ENCODE measurements at places on chromosomes 5 and 9.
A peak's percentile ranks its signal among the peaks of the same experiment; 100 is the strongest.

- DNase-seq: peak; percentile 65
Observed at GRCh38 chr5:180557217-180557809, 34.0 kb downstream of the SCGB3A1 start.

DNA sequence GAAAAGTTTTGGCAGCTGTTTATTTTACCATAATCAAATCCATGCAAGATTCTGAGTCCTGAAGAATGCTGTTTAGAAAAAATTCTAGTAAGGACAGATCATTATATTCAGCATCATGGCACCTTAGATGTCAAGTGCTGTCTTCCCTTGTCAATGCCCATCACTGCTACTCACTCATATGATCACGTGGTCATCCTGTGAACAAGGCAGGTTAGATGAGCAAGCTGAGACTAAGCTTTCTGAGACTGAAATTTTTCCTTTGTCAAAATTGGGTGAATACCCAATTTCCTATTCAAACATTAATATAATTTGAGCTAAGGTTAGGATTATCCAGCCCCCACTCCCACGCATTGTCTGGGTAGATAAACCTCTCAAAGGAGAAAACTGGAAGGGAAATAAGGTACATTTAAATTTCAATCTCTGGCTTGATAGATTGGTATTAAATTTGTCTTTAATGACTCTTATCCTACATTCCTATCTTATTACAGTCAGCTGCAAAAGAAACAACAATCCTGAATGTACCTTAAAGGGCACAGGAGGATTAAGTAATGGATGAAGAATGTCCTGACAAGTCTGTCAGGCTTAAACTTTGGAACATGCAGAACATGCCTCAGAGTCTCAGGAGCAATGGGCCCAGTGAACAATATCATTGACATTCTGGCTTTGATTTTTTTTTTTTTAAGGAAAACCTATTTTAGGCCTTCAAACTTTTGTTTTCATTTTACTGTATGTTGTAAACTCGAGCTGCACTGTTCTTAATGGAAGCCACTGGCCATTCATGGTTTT, 148.7 kb upstream of the RANBP3L start:
- no peak for DNase-seq

DNA sequence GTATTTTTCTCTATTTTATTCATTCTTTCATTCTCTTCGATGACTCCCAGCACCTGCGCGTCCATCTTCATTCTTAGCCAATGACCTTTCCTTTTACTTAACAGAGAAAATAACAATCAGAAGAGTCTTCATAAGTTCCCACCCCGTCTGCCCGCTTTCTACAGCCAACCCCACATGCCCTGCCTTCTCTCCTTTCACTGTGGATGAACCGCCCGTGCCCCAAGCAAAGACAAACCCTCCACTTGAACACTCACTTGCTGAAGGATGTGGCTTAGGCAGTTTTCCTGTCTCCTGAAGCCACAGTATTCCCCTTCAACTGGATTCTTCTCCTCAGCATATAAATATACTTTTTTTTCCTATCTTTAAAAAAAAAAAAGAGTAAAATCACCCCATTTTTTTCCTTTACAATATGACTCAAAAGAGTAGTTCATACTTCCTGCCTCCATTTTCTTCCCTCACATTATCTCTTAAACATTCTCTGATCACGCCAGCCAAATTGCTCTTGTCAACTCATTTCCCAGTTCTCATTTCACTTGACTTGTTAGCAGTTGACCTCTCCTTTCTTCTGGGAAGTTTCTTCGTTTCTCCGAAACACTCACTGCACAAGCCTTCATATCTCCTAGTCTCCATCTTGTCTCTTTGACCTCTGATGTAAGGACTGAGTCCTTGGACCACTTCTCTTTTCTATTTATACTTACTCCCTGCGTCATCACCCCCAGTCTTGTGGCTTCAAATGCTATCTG, 11.1 kb downstream of the NIPSNAP3B start:
- peak; percentile 26 for DNase-seq

GRCh38 chr5:2700876-2701275, 50.6 kb downstream of the IRX2 start:
- no peak for DNase-seq

- DNase-seq: no peak
Observed at GRCh38 chr5:35342664-35343063, 112.4 kb upstream of the PRLR start.

DNA sequence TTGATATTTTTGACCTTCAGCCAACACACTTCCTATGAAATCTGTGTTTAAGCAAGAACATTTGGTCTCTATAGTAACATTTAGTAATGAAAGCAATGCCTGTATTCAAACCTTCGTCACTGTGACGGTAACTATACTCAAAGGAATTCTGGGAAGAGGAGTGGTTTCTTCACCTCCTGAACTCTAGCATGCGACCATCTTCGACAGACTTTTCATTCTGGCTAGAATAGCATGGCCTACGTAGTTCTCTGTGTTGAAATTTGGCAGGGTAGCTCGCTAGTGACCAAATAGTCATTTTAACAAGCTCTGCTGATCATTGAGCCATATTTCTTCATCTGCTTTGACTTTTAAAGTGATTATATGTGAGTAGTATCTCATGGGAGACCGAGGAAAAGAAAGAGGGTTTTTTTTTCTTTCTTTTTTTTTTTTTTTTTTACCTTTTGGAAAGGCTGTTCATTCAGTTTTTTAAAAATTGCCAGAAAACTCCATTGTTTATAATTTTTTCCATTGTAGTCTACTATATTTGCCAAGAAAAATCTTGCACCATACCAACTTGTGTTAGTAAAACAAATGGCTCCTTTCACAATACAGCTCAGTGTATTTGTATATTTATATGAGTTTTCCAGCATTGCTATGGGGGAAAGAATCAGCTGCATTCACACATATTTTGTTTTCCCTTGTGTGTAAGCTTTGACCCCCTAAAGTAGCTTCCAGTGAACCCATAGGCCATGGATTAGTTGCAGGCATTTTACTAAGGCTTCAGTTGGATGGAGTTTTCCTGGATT, 166.8 kb downstream of the NNT start:
- no peak for DNase-seq

- DNase-seq: no peak
Observed at GRCh38 chr9:38360839-38361472, 31.5 kb upstream of the ALDH1B1 start.

DNA sequence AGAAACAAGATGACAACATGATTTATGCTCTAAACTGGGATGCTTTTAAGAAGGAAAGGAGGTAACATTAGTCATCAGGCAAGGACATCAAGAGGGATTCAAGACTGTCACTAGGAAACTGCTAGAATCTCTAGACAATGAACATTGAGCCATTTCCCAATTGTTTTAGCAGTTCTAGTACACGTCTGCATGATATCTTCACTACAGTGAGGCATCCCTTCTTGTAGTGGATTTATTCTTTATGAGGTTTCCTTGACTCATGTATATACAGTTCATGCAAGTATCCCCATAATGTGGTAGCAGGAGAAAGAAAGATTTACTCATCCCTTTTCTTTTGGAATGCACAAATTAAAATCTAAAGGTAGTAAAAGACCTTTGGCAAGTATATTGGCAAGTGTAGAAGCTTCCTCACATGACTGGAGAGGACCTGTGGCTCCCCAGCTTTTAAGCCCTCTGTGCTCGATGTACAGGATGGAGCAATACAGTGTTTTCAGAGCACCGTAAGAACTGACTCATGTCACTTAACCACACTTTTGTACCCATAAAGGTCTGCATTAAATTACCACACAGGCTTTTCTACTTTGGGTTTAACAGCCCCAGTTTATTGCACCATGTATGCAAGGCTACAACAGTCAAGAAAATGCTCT, 335.9 kb downstream of the SEMA5A start:
- DNase-seq: no peak

DNA sequence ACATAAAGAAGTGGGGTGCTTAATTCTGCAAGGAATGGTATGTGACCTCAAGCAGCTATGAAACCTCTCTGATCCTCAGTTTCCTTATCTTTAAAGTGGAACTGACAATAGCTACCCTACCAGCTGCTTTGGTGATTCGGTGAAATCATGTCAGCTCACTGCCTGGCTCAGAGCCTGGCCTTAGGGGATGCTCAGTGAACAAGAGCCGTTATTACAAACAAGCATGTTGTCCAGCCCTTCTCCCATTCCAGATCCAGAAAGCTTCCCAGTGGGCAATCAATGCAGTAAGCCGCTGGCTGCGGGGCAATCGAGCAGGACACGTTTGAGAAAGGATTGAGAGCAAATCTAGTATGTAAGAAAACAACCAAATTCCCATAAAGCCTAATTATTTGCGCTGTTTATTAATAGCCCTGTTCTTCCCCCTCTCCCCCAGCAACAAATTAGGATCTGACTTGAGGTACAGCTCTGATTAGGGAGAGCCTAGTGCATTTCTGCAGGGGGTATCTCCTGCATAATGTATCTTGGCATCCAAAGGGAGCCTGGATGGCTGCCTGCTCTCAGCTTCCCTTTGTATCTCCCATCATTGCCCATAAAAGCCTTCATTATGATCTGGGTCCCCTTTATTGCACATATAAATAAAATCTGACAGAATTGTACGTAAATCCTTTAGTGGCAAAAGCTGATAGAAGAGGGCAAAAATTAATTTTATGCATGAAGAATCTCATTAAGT, 371.4 kb downstream of the TMEM232 start:
- no peak for DNase-seq

GRCh38 chr5:135332519-135333150, 66.4 kb downstream of the MACROH2A1 start:
- DNase-seq: peak; percentile 48

GRCh38 chr5:76620166-76620565, 3.0 kb downstream of the F2RL2 start:
- no peak for DNase-seq

DNA sequence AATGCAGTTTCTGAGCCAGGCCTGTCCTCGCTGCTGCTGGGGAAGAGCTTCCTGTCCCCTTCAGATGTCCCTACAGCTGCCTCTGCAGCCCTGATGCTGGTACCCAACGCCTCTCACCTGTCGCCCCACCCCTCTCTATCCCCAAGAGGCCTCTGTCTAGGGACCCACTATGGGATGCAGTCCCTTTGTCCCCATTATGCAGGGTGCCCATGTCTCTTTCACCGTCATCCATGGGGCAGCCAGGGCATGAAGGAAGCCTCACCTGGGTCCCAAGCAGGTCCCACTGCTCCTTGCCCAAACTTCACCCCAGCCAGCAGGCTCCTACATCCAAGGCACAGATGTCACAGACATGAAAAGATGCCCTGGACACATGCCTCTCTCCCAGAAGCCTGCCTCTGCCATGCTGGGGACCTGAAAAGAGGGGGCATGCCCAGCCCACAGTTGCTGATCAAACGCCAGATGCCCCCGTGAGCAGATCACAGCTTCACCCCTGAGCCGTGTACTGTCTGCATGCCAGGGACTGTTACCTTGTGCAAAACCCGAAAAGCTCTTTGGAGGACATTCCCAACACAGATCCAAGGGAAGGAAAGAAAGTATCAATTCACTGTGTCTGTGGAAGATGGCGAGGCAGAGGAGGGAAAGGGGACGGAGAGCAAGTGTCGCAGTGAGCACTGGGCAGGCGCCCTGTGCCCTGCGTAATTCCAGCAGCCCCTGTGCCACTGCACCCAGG, 81.0 kb downstream of the ADAMTS2 start:
- DNase-seq: no peak

DNA sequence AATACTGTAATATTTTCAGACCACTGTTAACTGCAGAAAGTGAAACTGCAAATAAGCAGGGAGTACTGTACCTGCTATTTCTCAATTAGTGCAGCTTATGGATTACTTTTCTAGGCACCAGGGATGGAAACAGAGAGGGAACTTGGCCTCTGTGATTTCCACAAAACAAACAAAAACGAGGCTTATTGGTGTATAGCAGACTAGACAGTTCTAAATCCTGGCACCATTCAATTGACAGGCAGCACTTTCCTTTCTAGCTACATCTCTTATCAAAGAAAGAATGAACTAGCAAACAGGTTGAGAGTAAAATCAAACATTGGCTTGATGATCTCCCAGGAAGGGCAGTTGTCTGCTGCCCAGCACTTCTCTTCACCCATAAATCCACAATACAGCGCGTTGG, 16.0 kb upstream of the IL33 start:
- no peak for DNase-seq

DNA sequence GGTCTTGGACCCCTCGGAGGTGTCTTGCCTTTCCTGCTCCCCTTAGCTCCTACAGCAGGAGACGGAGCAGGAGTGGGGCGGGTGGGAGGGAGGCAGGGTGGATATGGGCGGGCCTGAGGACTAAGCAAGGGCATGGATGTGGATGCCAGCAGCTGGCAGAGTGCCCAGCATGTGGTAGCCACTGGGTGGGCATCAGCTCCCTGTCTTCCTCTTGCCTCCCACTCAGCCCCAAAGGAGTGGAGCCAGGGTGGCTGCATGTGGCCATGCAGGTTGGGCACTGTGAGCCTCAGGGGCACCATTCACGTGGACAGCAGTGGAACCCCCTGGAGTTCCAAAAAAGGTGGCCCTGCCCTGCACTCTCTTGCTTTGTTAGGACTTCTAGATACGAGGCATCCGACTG, 90.1 kb upstream of the TBCA start:
- DNase-seq: no peak

DNA sequence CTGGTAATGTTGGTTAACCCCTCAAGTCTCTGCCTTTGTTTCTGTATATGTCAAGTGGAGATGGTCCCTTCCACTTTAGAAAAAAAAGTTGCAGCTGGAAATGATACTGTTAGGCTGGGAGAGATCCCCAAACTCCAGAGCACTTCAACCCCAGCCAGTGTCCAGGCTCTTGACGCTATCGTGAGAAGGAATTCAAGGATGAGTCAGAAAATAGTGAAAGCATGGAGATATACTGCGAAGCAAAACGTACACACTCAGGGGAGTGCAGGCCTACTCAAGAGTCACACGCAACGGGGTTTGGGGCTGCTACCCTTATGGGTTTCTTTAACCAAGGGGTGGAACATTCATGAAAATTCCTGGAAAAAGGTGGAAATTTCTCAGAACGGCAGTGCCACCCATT, 24.9 kb downstream of the KCNV2 start:
- no peak for DNase-seq

GRCh38 chr9:134391319-134392231, 65.3 kb downstream of the RXRA start:
- peak; percentile 86 for DNase-seq

- DNase-seq: peak; percentile 62
Observed at GRCh38 chr9:70257991-70258691, 637 bp upstream of the SMC5 start.

- no peak for DNase-seq
Observed at GRCh38 chr5:160175438-160176218, 53.7 kb upstream of the FABP6 start.

DNA sequence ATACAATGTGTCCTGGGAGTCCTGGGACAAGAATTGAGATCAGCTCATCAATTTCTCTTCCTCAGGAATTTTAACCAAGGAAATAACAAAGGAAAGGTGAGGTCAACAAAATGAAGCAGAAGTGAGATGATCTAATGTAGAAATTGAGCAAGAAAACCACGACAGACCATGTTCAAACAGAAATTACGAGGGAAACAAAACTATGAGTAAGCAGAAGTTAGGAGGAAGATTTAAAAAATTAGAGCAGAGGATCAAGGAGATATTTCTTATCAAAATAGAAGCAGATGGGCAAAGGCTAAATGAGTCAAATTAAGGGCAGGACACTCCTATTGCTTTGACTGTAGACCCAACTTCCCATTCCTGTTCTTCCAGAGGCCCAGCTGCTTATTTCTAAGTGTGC, 97.4 kb downstream of the HINT1 start:
- no peak for DNase-seq
